Activated T-cell treated with anti-CD3 and anti-CD28 coated beads for 48 hours (primary cell): ENCODE measurements at places on chromosomes 6 and 20.

- DNase-seq: no peak
Measured at GRCh38 chr6:130863415-130864230, 36.4 kb downstream of the SMLR1 start.

DNA sequence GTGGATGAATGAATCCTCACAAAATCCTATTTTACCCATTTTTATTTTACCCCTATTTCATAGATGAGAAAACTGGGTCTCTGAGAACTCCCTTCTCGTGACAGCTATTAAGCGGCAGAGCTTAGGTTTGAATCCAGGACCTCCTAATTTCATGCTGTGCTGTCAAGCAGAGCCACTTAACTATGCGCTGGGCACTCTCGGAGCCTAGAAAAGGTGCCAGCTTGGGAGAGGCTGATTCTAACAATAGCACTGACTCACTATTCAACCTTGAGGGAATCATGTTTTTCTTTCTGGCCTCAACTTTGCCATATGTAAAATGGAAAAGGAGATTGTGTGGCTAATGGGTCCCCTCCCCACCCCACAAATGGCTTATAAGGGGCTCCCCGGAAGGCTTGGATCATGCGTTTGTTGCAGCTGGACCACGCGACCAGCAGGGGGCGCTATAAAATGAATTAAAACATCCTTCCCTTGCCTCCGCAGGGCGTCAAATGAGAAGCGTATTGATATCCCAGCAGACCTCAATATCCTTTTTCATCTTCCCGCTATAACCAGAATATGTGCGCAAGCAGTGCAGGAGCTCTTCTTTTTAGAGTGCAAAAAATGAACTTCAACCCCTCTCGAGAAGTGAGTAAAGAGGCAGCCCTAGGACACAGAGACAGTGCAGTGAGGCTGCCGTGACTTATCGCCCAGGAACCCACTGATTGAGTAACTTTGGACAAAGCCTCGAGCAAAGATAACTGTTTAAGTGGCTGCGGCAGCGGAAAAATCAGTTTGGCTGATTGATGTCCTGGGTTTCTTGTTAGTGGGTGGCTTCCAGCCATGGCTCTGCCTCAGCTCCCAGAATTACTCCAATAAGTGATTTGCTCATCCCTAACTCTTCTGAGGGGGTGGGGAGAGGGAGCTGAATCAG lies 12.8 kb upstream of the PDYN start:
- peak; percentile 7 for DNase-seq

DNA sequence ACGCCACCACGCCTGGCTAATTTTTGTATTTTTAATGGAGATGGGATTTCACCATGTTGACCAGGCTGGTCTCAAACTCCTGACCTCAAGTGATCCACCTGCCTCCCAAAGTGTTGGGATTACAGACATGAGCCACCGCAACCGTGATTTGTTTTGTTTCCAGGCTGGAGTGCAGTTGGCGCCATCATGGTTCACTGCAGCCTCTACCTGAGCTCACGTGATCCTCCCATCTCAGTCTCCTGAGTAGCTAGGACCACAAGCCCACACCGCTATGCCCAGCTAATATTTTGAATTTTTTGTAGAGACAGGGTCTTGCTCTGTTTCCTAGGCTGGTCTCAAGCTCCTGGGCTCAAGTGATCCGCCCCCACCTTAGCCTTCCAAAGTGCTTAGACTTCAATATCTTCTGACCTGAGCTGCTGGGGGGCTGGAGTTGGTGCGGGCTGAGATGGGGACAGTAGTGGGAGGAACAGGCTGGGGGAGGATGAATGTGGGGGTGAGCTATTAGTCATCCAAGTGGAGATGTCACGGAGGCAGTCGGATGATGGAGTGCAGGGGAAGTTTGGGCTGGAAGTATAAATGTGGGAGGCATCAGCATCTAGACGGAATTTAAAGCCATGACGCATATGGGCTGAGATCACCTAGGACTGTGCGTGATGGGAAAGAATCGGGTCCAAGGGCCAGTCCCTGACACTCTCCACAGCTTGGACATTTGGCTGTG lies 23.1 kb upstream of the ZMYND8 start:
- DNase-seq: no peak

DNA sequence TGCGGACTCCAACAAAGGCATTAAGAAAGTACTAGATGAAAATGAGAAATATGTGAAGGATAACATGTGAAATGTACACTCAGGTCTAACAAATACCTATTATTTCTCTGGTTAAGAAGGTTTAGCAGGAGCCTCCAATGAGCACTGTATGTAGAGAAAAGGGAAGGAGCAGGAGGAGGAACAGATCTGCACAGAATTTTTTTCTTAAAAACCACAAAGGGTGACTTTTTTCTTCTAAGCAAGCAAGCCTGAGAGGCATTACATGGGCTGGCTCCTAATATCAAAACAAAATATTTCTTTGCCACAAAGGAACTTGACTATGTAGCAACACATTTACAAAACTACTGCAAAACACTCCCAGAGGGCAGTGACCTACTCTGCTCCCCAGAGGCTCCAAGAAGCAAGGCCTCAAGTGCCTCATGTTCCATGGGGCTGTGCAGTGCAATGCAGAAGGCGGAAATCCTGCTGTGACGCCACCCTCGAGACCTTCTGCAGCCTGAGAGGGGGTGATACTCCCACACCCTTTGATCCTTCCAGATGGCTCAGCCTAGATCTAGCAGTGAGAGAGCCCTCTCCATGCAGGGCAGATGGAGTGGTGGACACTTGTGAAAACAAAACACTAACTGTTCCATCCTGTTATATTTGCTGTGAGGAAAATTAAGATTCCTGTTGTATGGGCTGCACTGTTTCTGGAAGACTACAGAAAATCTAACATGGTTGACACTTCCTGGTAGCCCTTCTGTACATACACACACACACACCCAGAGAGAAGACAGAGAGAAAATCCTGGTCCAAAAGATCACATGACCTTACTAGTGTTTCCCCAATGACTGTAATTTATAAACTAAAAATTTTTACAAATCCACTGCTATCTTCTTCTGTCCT lies 36.0 kb upstream of the SMIM29 start:
- DNase-seq: no peak

DNA sequence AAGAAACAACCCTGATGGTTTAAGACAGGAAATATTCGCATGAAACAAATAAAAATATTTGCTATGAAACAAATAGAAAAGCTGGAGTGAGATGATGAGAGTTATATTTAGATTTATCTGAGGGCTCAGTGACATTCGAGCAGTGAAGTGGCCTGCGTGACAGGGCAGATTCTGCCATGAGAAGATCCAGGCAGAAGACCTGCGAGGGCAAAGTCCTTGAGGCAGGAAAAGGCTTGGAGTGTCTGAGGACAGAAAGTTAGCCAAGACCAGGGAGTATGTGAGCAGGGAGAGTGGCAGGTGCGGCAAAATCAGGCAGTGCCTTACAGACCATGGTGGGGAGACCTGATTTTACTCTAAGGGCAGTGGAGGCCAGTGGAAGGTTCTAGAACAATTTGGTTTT lies 66.9 kb upstream of the RIN2 start:
- no peak for DNase-seq

DNA sequence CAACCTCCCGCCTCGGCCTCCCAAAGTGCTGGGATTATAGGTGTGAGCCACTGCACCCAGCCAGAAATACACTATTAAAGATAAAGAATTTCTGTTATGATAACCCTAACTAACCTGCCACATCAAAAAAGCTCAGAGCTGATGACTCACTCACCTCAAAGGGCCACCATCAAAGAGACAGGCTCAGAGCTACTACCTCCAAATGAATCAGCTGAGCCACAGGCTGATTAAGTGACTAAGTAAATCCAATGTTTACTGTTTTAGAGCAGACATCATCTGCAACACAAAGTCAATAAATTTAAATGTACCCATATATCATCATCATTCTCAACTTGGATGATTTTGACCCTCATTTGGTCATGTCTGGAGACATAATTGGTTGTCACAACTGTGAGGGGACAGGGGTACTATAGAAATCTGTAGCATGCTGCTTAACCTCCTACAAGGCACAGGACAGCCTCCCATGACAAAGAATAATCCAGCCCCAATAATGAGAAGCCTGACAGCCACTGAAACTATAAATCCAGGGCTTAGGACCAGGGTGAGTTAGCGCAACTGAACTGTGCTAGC lies 106.5 kb downstream of the ATP9A start:
- peak; percentile 35 for DNase-seq
